ENCODE measurements at places on chromosomes 4 and X. TPM values are rescaled to one million over a fixed set of nuclear protein-coding genes. Genes with fewer than 3 reads are reported as not detected.

CHM gene
- total RNA-seq: 13.9 TPM

- no peak overlapping the region for H3K4me3 ChIP-seq
- no peak for DNase-seq
- H3K4me1 ChIP-seq: no peaks in the 10 kb centered on the region
- no peak overlapping the region for H3K27ac ChIP-seq
- H3K27me3 ChIP-seq: no peaks in the 10 kb centered on the region
Observed at GRCh38 chrX:10875995-10876394, 235.1 kb upstream of the HCCS start.

DNA sequence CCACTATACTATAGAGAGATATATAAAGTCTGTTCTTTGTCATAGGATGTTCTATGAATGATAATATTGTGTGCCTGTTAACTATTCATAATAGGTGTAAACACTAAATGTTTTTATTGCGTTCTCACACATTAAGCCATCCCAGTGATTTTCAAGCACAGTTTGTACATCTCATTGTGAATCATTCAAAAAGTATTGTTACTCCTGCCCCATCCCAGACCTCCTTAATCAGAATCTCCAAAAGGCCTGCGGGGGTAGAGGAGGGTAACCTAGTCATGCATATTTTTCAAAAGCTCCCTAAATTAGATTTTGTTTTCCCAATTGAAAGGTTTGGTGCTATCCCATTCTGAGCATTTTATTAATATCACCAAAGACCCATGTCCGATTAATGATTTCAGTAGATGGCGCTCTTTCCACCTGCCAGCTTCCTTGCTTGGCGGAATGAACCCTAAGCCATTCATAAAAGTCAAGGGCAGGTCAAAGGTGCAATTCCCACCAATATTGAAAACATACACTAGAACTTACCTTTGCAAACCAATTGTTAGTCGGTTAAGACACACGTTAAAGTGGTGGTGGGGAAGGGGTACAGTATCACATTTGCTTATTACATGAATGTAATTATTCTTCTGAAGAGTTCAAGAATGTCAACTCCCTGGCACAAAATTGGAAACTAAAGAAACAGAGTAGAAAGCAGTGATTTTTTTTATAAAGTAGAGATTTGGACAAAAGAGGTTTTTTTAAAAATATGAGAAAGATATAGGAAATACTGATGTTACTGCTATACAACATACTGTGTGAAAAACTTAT, 5.8 kb upstream of the TET2 start:
- peaks cover 39% of the 10 kb centered on the region for H3K4me1 ChIP-seq
- H3K27me3 ChIP-seq: no peaks in the 10 kb centered on the region
- no peaks in the 10 kb centered on the region for H3K36me3 ChIP-seq
- no peak overlapping the region for H3K4me3 ChIP-seq
- H3K27ac ChIP-seq: no peak overlapping the region

GATA1 gene
- total RNA-seq: not detected

- no peaks in the 10 kb centered on the region for H3K36me3 ChIP-seq
- no peak overlapping the region for H3K27ac ChIP-seq
Observed at GRCh38 chr4:7134737-7135388, 57.5 kb upstream of the SORCS2 start.

DNA sequence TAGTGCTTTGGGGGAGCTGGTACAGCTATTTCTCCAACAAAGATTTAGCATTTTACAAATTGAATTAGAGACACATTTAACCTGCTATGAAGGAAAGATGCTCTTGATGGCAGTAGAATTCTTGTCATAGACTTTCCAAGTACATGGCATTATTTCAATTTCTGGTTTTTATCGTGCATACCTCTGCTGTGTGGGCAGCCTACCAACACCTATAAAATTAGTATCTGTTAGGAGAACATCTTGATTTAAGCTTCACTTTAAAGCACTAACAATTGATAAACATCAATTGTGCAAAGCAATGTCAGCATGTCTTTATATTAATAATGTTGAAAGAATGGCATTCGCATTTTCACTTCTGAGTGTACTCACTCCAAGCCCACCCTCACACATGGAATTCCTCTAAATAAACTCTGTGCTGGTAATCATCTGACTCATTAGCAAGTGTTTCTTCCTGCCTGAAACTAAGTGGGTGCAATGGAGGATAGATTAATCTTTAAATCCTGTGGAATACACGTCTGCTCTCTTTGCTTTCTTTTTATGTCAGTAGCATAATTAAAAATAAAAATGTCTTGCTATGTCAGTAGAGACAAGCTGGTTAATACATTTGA, 279.8 kb upstream of the MAGEB18 start:
- no peaks in the 10 kb centered on the region for H3K36me3 ChIP-seq
- DNase-seq: no peak
- H3K27me3 ChIP-seq: no peaks in the 10 kb centered on the region
- no peak overlapping the region for H3K4me3 ChIP-seq

- peaks cover 2% of the 10 kb centered on the region for H3K4me1 ChIP-seq
- no peaks in the 10 kb centered on the region for H3K36me3 ChIP-seq
- H3K27ac ChIP-seq: no peak overlapping the region
- no peaks in the 10 kb centered on the region for H3K27me3 ChIP-seq
- no peak overlapping the region for H3K4me3 ChIP-seq
Observed at GRCh38 chr4:17997129-17997528, 24.4 kb downstream of the LCORL start.

TKTL2 gene
- total RNA-seq: not detected

TMPRSS11E gene
- not detected for total RNA-seq

- no peak for DNase-seq
- peaks cover 16% of the 10 kb centered on the region for H3K4me1 ChIP-seq
- H3K27ac ChIP-seq: peak overlapping the region; percentile 95
- H3K4me3 ChIP-seq: no peak overlapping the region
- H3K27me3 ChIP-seq: no peaks in the 10 kb centered on the region
Observed at GRCh38 chrX:11111947-11112346, 815 bp downstream of the HCCS start.

EREG gene
- total RNA-seq: not detected
